ENCODE measurements at places on chromosomes 3 and 15. TPM values are rescaled to one million over a fixed set of nuclear protein-coding genes. Genes with fewer than 3 reads are reported as not detected.

Gene GRK7
- total RNA-seq, result not detected

Gene KLF15
- 33.0 TPM for total RNA-seq

Gene ALPK3
- total RNA-seq, result 132 TPM

Gene ITIH1
- total RNA-seq, result not detected

Gene NUSAP1
- total RNA-seq, result 2.2 TPM
